PC-9 (cell line): ENCODE measurements at places on chromosomes 1 and 21. TPM values are rescaled to one million over a fixed set of nuclear protein-coding genes. Genes with fewer than 3 reads are reported as not detected.

MIXL1 gene
- total RNA-seq: not detected in 2 replicates

SLC2A5 gene
- not detected in 2 replicates for total RNA-seq

IGSF9 gene
- total RNA-seq: 22.9 and 23.4 TPM in 2 replicates

SHISA4 gene
- 22.4 and 28.6 TPM in 2 replicates for total RNA-seq

LCE7A gene
- not detected in 2 replicates for total RNA-seq

C8B gene
- not detected in 2 replicates for total RNA-seq
